Liver (tissue), 10 donors: ENCODE measurements at places on chromosomes 5 and 9. TPM values are rescaled to one million over a fixed set of nuclear protein-coding genes. Genes with fewer than 3 reads are reported as not detected.

GRCh38 chr9:83196946-83197345 is 134.0 kb upstream of the RASEF start:
- DNase-seq, result no peak
- H3K27ac ChIP-seq, result no peak overlapping the region
- peaks cover 4% of the 10 kb centered on the region for H3K27me3 ChIP-seq

Gene OR1L6
- not detected for total RNA-seq

GRCh38 chr5:25107853-25108252 is 463.1 kb upstream of the CDH10 start:
- H3K4me3 ChIP-seq, result no peak overlapping the region
- H3K27ac ChIP-seq, result no peak overlapping the region
- no peaks in the 10 kb centered on the region for H3K36me3 ChIP-seq
- H3K27me3 ChIP-seq, result no peaks in the 10 kb centered on the region
- no peaks in the 10 kb centered on the region for H3K4me1 ChIP-seq

GRCh38 chr5:53411388-53411787 is 69.0 kb upstream of the FST start:
- no peaks in the 10 kb centered on the region for H3K4me1 ChIP-seq
- DNase-seq, result no peak
- no peaks in the 10 kb centered on the region for H3K36me3 ChIP-seq
- no peak overlapping the region for H3K4me3 ChIP-seq
- H3K27me3 ChIP-seq, result no peaks in the 10 kb centered on the region

DNA sequence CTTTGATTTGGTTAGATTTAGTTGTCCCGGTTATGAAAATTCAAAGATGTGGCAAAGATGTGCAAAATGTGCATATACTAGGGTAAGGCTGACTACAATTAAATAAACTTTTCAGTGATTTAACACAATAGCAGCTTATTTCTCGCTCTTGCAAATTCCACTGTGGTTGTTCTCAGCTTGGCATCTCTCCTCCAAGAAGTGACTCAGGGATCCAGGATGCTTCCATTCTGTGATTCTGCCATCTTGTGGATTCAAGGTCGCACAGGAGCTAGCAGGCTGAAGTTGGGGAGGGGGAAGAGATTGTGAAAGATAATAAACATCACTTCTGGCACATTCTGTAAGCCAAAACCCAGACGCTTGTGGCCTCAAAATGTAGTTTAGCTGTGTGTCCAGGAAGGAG is 60.1 kb upstream of the TGFBR1 start:
- no peaks in the 10 kb centered on the region for H3K36me3 ChIP-seq
- no peak for DNase-seq
- H3K4me3 ChIP-seq, result no peak overlapping the region

Gene GZMA
- total RNA-seq, result 2.1 TPM

Gene VPS13A
- total RNA-seq, result 33.3 TPM

DNA sequence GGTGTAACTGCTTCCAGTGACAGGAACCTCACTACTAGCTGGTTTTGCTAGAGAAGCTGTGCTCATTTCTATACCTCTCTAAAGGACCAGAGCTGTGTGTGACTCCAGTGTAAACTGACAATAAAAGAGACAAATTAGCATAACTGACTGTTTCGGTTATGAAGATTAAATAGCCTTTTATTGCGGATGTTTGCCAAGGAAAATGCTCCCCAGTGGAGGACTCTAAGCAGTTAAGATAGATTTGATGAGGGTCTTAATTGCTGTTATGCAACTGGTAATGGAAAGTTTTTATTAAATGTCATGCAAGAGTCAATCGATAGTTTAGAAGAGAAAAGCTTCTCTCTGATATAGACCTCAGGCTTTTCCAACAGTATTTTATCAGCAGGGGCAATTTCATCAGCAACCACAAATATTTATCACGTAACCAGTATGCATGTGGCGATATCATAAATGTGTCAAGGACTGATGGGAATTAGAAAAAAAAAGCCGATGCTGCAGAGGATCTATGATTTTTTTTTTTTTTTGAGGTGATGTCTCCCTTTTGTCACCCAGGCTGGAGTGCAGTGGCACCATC is 275.2 kb upstream of the DMAC1 start:
- H3K27ac ChIP-seq, result no peak overlapping the region
- DNase-seq, result no peak
- H3K27me3 ChIP-seq, result no peaks in the 10 kb centered on the region
- H3K4me1 ChIP-seq, result no peaks in the 10 kb centered on the region
- no peaks in the 10 kb centered on the region for H3K36me3 ChIP-seq

- H3K36me3 ChIP-seq, result peaks cover 41% of the 10 kb centered on the region
- no peaks in the 10 kb centered on the region for H3K27me3 ChIP-seq
- no peak for DNase-seq
- H3K4me3 ChIP-seq, result no peak overlapping the region
These were observed 49.5 kb upstream of the SUSD1 start for GRCh38 chr9:112224401-112225289.

DNA sequence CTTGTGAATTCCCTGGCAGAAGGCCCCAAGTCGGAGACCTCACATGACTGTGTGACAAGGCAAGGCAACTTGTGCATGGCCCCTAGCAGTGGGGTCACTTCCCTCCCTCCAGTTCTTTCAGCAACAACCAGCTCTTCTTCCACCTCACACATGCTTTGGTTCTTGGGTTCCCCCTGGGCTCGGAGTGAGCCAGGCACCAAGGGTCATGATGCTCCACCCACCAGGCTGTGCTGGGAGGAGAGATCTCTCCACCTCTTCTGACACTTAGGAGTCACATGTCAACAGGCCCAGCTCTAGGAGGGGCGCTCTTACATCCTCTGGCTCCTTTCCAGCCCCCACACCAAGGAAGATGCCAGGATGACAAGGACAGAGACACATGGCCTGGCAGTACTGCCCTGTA is 56.7 kb downstream of the CDH6 start:
- H3K4me1 ChIP-seq, result no peaks in the 10 kb centered on the region
- no peaks in the 10 kb centered on the region for H3K36me3 ChIP-seq
- H3K27ac ChIP-seq, result no peak overlapping the region
- no peak for DNase-seq
- H3K4me3 ChIP-seq, result no peak overlapping the region

DNA sequence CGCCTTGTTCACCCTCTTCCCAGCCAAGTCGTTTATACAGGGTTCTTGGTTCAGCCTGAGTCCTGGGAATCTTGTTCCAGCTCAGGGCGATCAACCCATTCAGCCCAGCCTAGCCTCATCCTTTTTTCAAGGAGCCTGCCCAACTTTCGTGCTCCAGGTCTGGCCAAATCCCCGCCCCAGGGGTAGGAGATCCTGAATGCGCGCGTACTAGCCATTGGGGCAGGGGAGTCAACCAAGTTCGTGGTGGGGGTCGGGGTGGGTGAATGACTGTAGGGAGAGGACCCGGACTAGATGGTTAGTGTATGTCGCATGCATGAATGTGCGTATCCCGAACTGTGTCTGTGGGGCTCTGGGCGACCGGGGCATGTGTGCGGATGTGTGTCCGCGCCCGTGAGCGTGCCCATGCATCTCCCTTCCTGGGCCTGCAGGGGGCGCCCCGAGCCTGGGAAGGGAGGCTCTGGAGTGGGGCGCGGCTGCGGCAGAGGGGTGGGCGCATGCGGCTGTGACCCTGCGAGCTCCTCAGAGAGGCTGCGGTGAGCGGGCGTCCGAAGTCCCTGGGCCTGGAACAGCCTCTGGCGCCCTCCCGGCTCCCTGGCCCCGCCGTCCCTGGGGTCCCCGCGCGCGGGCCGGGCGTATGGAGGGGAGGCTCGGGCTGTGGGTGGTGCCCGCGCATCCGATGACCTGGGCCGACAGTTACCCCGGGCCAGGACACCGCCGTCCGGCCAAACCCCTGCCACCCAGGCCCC is 8.7 kb downstream of the CCL21 start:
- H3K27ac ChIP-seq, result peak overlapping the region; percentile 34
- H3K4me3 ChIP-seq, result peak overlapping the region; percentile 57
- H3K4me1 ChIP-seq, result no peaks in the 10 kb centered on the region
- no peaks in the 10 kb centered on the region for H3K27me3 ChIP-seq
- peak; percentile 75 for DNase-seq

Gene PTGES
- total RNA-seq, result 0.47 TPM

Gene AGXT2
- total RNA-seq, result 67.9 TPM

Gene WNT8A
- total RNA-seq, result not detected

DNA sequence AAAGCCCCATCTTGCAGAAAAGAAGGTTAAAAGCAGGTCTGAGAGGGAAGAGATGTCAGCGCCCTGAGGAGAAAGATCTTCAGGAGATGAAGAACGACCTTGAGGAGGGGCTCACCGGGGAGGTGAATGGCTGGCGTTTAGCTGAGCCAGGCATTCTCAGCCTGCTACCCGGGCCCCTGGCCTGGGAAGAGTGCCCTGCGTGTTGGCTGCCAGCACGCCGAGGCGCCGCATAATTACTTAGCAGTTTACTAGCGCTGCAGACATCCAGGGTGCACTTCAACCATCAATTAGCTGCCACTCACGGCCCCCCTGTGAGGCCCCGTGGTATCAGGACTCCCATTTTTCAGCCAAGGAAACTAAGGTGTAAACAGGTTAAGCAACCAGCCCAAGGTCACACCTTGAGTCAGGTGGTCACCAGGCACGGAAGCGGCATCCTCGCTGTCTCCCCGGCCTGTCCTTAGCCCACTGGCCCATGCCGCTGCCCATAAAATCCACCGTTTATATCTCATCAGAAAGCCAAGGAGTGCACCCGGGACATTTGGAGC is 551.9 kb downstream of the BNC2 start:
- H3K27me3 ChIP-seq, result no peaks in the 10 kb centered on the region
- H3K36me3 ChIP-seq, result no peaks in the 10 kb centered on the region
- peaks cover 3% of the 10 kb centered on the region for H3K4me1 ChIP-seq
- H3K4me3 ChIP-seq, result no peak overlapping the region
- DNase-seq, result no peak

- DNase-seq, result no peak
- no peak overlapping the region for H3K27ac ChIP-seq
- no peak overlapping the region for H3K4me3 ChIP-seq
- H3K27me3 ChIP-seq, result no peaks in the 10 kb centered on the region
- H3K4me1 ChIP-seq, result no peaks in the 10 kb centered on the region
- H3K36me3 ChIP-seq, result no peaks in the 10 kb centered on the region
These were observed 510.5 kb upstream of the TNC start for GRCh38 chr9:115628426-115628825.

DNA sequence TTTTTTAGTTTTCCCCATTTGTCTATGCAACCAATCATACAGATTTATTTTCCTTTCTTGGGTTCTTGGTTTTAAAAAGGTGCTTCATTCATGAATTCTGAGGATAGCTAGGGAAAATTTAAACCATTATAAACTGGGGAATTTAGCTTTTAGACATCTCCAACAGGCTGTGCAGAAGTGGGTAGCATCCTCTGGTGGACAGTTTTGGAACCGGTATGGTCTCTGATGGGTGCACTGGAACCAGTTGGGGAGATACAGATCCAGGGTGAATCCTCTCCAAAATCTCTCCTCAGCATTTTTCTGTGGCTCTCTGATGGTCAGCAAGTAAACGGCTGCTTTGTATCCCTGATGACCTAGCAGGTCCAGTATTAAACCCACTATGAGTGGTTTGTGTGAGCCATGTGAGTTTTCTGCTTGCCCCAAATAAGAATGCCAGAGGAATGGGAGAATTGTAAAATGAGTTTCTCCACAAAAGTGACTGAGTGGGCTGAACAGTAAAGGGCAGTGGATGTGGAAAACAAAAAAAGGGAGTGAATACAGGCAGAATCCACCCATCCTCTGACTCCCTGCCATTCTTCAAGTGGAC is 9.1 kb upstream of the DNAJC25 start:
- H3K27ac ChIP-seq, result peak overlapping the region; percentile 91
- H3K36me3 ChIP-seq, result no peaks in the 10 kb centered on the region
- no peaks in the 10 kb centered on the region for H3K27me3 ChIP-seq
- no peak for DNase-seq
- no peak overlapping the region for H3K4me3 ChIP-seq

Gene ADAMTSL2
- total RNA-seq, result 18.2 TPM

Gene SPATA31C1
- 0.05 TPM for total RNA-seq

- no peak overlapping the region for H3K4me3 ChIP-seq
- peak; percentile 39 for DNase-seq
- H3K36me3 ChIP-seq, result no peaks in the 10 kb centered on the region
- H3K27me3 ChIP-seq, result peaks cover 2% of the 10 kb centered on the region
- no peaks in the 10 kb centered on the region for H3K4me1 ChIP-seq
These were observed 636.1 kb upstream of the KLF4 start for GRCh38 chr9:108125625-108126024.

GRCh38 chr5:33611877-33612276 is 171.1 kb downstream of the TARS1 start:
- no peaks in the 10 kb centered on the region for H3K36me3 ChIP-seq
- no peaks in the 10 kb centered on the region for H3K4me1 ChIP-seq
- H3K27me3 ChIP-seq, result no peaks in the 10 kb centered on the region
- H3K27ac ChIP-seq, result no peak overlapping the region
- no peak for DNase-seq

DNA sequence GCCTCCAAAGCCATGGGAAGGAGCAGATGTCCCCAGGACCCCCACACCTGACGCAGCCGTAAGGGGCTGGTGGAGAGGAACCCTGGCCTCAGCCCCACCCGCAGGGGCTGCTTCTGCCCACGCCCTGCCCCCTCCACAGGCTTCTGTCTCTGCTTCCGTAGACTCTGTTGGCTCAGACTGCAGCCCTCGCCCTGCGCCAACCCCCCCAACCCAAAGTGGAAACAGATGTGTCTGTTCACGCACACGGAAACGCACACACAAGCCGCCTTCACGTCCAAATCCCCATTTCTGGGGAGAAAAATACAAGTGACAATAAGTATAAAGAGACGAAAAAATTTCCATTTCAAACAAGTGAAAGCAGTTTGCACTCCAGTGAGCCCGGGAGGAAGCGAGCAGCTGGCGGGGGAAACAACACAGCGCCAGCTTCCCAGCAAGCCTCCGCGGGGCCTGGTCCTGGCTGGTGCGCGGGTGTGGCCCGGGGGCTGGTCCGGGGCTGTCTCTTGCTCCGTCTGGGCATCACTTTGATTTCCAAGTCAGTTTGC is 32.6 kb upstream of the RXRA start:
- H3K27me3 ChIP-seq, result no peaks in the 10 kb centered on the region
- no peak overlapping the region for H3K27ac ChIP-seq
- no peaks in the 10 kb centered on the region for H3K36me3 ChIP-seq

GRCh38 chr5:15495026-15495425 is 5.0 kb upstream of the FBXL7 start:
- no peak for DNase-seq
- H3K4me1 ChIP-seq, result peaks cover 7% of the 10 kb centered on the region
- no peak overlapping the region for H3K27ac ChIP-seq
- H3K27me3 ChIP-seq, result no peaks in the 10 kb centered on the region
- no peak overlapping the region for H3K4me3 ChIP-seq
- no peaks in the 10 kb centered on the region for H3K36me3 ChIP-seq

GRCh38 chr9:109437286-109437685 is 60.8 kb downstream of the PTPN3 start:
- H3K4me3 ChIP-seq, result no peak overlapping the region
- H3K36me3 ChIP-seq, result peaks cover 19% of the 10 kb centered on the region
- H3K27me3 ChIP-seq, result no peaks in the 10 kb centered on the region
- DNase-seq, result no peak

DNA sequence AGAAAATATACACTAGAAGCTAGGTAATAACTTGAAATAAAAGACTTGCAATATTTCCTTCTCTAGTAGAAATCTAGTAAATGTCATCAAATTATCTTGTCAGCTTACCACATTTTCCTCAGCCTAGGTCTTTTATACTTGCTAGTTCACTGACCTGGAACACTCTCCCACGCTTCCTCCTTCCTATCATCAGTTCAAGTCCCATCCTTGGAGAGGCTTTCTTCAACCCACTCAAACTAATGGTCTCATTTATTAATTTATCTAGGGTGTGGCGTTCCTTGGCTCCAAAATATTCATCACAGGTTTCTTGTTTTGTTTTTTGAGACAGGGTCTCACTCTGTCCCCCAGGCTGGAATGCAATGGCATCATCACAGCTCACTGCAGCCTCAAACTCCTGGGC is 2.9 kb downstream of the FAM13B start:
- DNase-seq, result no peak
- no peaks in the 10 kb centered on the region for H3K27me3 ChIP-seq
- peaks cover 10% of the 10 kb centered on the region for H3K4me1 ChIP-seq
- H3K27ac ChIP-seq, result no peak overlapping the region

GRCh38 chr5:81151546-81151945 is 81.6 kb upstream of the CKMT2 start:
- no peaks in the 10 kb centered on the region for H3K36me3 ChIP-seq
- H3K27ac ChIP-seq, result no peak overlapping the region
- H3K27me3 ChIP-seq, result no peaks in the 10 kb centered on the region
- no peak overlapping the region for H3K4me3 ChIP-seq
